HS-5 (cell line): ENCODE measurements at places on chromosomes 2 and 18.
A peak's percentile ranks its signal among the peaks of the same experiment; 100 is the strongest.

DNA sequence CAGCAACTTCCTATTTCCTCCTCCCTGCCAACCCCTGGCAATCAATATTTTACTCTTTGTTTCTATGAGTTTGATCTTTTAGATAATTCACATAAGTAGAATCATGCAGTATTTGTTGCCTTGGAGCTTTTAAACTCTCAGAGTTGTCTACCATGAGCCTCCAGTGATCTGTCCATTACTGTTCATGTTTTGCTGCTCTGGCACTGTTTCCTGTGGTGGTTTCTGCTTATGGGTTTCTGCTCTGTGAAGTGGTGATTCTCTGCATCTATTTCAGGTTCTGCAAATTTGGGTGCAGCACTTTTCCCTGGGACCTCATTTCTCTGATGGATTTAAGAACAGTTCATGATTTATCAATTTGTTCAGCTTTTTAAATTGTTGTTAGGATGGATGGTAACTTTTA lies 908.1 kb upstream of the FANCL start:
- DNase-seq = no peak

GRCh38 chr2:25744055-25744454 lies 70.7 kb upstream of the DTNB start:
- DNase-seq = no peak

DNA sequence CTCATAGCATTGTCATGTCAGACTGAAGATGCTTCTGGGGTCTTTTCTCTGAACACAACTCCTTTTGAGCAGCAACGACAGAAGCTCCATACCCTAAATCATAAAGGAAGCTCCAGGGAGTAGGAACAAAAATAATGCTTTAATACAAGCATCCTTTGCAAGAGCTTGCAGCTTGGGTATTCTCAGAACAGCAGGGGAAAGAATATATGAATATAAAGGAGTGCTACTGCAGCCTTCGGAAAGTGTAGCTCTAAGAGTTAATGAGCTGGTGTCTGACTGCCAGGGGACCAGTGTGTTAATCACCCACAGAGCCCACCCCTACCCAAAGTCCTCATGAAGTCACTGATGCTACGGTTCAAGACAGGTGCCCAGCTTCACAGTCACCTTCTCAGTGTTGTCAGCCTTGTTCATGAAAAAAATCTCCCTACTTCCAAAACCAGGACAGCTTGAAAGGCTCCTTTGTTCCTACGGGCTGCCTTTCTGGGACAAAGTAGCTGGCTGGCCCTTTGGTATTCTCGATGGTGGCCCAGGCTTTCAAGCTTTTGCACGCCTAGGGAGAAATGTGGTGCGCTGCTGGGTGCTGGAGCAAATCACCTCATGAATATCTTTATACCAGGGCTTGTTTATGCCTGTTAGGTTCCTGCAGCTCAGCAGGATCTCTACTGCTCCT lies 259.7 kb downstream of the CMPK2 start:
- DNase-seq = no peak

- no peak for DNase-seq
These were observed 77.2 kb downstream of the LTBP1 start for GRCh38 chr2:33023728-33024500.

DNA sequence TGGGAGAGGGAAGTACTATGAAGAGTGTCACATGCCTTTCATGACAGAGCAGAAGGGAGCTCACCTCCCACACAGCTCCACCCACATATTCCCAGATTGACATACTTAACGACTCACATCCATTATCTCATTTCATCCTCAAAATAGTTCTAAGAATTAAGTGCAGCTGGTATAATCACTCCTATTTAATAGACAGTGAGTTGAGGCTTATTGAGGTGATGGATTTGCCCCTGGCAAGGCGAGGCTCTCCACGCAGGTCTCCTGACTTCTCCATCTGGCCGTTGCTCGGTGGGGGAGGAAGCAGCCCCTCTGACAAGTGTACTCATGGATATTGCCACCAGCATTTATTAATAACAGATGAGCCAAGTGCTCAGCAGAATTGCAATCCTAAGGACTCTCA lies 81.4 kb downstream of the TGOLN2 start:
- DNase-seq = no peak

- DNase-seq = no peak
These were observed 65.7 kb upstream of the PPM1B start for GRCh38 chr2:44102790-44103562.

- no peak for DNase-seq
These were observed 72.4 kb downstream of the ZNF236 start for GRCh38 chr18:76894566-76895346.

GRCh38 chr2:97926946-97927345 lies 68.8 kb downstream of the TMEM131 start:
- no peak for DNase-seq

DNA sequence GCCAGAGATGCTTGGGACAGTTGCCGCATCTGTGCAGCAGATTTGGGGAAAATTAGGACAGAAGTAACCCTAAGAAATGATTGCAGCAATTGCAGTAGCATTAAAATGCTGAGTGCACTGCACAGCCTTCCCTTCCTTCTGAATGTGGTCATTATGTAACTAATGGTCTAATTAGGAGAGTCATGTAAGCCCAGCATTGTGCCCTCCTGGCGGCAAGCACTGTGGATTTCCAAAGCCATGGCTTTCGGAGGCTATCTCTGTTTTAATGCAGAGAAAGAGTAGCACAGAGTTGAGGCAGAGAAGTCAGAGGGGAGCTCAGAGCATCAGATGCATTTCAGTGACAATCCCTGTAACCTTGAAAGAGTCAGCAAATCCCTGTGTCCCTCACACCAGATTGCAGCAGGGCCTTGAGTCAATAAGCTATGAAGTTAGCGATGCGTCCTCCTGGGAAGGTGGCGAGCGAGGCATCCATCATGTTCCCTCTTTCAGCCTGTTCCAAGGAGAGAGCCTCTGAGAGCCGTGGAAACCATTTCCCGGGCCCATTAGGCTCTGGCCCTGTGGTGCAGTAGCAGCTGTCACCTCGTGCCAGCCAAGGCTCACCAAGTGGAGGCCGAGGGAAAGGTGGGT lies 307.2 kb downstream of the FBXO15 start:
- no peak for DNase-seq

DNA sequence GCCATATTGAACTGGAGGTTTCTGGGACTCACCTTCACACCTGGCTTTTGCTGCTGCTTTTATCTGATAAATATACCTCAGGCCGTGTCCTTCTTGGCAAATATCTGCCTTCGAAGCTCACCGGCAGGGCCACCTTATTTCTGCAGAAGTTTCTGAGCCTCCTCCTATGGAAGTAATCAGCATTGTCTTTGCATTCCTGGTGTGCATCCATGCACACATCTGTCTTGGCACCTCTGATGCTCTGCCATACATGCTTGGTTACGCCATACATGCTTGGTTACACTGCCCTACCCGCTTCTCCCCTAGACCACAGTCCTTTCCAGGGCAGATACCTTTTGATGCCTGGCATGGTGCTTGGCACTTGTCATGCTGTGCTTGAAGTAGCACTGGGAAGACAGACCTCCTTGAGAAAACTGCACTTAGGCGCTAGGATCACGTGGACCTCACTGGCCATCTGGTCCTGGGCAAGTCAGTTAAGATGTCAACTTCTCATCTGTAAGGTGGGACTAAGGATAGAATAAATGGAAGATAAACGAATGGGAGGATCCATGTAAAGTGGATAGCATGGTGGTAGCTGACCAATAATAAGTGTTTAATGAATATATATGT lies 66.8 kb downstream of the ZNF236 start:
- DNase-seq = no peak

- DNase-seq = no peak
These were observed 244.3 kb downstream of the FAM210A start for GRCh38 chr18:13481820-13482617.

DNA sequence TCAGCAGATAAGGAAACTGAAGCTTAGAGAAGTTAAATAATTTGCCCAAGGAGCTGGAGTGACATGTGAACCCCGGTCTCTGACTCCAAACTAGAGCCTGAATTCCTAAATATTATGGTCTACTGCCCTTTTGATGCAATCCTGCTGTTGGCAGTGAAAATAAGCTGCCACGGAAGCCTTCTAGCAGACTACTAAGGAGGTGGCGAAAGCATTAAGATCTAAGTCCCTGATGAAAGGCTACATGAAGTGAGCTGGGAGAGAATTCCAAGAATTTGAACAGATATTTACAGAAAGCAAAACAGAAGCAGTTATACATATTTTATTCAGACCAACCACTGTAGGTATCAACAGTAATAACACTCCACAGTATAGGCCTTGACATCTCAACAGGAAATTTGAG lies 28.1 kb downstream of the TRMT61B start:
- DNase-seq = no peak

DNA sequence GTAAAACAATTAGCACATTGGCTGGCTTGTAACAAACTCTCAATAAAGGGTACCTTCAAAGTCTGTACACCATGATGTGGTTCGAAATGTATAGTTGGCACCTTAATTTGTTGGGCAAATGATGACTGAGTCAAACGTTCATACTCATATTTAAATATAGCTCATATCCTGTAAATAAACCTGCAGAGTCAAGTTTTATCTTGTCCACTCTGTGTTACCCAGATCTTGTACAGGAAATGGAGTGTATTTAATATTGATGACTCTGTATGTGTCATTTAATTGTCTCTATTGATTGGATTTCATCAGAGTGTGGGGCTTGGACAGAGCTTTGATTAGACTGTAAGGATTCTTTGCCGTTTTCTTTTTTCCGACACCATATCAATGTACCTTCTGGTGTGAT lies 805.6 kb upstream of the ZEB2 start:
- no peak for DNase-seq

DNA sequence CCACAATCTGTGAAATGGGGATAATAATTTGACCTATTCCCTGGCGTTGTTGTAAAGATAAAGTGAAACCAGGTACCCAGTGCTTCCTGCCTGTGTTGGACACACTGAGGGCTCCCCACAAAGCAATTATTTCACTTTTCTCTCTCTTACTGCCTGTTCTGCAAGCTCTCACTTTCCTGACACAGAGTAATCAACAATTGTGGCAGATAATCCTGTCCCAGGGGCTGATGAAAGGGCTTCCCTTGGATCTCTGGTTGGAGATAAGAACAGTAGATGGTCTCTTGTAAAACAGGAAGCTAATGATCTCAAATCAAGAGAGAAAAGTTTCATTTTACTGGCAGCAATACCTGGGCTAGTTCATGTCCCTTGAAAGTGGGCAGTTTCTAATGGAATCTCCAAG lies 190.4 kb upstream of the EPHA4 start:
- no peak for DNase-seq

- no peak for DNase-seq
These were observed 28.5 kb downstream of the PSME4 start for GRCh38 chr2:53942280-53942679.

- DNase-seq = no peak
These were observed 294.1 kb downstream of the BCL2 start for GRCh38 chr18:63025251-63026090.

DNA sequence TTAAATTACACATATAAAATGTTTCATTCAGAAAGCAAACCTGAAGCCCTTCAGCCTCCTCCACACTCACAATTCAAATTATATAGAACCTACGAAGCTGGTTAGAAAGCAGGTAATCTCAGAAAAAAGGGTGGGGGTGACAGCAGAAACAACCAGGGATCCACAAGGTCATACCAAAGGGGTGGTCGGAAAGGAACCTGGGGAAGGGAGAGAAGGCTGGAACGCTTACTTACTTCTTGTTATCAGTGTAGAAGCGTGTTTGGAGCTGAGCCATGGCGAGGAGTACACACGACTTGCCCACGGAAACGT lies 316 bp downstream of the WDR12 start:
- no peak for DNase-seq

- no peak for DNase-seq
These were observed 50.5 kb downstream of the CCDC85A start for GRCh38 chr2:56234241-56234640.

- DNase-seq = no peak
These were observed 21.0 kb upstream of the IL37 start for GRCh38 chr2:112889976-112890375.

- DNase-seq = no peak
These were observed 38.9 kb downstream of the TTC27 start for GRCh38 chr2:32666704-32667103.

DNA sequence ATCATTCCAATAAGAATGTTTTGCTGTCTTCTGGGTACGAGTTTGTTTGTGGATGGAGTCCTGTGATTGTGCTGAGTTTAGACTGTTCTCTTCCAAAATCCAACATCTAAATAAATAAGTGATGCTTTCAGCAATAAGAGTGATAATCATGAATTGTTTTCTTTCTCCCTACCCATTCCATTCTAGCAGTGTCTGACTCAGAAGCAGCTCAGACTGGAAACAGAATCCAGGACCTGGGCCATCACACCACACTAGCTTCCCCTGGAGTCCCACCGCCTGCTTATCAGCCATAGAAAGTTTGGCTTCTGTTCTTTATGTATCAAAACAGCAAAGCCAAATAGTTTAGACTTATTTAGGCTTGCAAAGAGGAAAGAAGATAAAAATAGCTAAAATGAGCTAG lies 76.4 kb upstream of the CNGA3 start:
- DNase-seq = no peak

DNA sequence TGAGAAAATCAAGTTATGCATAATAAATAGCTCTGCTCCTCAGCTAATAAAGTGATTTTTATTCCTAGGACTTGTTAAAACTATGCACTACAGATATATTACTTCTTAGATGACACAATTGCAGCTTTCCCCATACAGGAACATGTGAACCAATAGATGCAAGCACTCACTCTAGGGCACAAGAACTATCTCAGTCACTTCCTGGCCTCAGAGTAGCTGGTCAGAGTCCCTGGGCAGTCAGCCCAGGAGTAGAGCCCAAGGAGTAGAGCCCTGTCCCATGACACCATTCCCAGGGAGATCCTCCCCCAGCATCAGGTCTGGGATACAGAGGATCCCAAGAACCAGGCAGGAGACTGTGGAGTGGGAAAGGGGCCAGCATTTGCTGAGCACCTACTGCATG lies 2.7 kb downstream of the TNS1 start:
- peak; percentile 28 for DNase-seq

- DNase-seq = peak; percentile 65
These were observed 47.6 kb downstream of the PDCL3 start for GRCh38 chr2:100610381-100610831.

GRCh38 chr2:144357623-144358373 lies 162.1 kb downstream of the ZEB2 start:
- DNase-seq = peak; percentile 88

DNA sequence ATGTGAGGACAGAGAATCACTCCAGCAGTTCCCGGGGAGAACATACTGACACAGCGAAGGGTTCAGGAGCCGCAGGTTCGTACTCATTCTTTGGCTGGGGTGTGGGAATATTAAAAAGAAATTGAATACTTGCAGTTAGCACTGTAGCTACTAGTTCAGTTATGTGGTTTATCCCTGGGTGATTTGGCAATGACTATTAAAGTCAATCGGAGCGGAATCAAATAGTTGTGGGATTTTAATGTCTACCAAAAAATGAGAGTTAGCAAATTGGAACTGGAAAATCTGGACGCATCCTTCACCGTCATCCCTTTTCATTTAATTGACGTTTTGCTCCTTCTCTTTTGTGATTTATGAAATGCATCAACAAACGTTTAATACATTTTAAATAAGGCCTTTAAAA lies 50.8 kb downstream of the GBX2 start:
- DNase-seq = no peak

DNA sequence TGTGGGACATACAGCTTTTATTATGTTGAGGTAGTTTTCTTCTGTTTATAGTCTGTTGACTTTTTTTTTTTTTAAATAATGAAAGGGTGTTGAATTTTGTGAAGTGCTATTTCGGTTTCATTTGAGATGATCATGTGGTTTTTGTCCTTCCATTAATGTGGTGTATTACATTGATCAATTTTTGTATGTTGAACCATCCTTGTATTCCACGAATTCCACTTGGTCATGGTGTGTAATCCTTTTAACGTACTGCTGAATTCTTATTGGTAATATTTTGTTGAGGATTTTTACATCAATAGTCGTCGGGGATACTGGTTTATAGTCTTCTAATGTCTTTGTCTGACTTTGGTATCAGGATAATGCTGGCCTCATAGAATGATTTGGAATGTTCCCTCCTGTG lies 18.8 kb downstream of the ALMS1 start:
- DNase-seq = no peak
